ENCODE measurements at places on chromosomes 12 and 14.

DNA sequence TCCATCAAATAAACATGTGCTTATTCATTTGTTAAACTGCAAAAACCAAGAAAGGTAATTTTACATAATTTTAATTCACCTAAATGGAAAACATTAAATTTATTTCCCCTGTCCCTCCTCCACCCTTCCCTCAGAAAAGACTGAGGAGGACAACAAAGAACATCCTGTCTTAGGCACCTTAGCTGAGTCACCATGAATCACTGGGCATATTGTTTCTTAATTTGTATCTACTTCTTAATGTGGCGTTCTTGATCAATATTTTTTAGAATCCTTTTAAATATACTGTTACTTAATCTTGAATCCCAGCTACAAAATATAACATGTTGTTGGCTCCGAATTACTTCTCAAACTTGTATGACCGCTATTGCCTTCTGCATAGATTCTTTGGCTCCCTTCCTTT is 23.5 kb downstream of the SIX6 start:
- no peak for DNase-seq

DNA sequence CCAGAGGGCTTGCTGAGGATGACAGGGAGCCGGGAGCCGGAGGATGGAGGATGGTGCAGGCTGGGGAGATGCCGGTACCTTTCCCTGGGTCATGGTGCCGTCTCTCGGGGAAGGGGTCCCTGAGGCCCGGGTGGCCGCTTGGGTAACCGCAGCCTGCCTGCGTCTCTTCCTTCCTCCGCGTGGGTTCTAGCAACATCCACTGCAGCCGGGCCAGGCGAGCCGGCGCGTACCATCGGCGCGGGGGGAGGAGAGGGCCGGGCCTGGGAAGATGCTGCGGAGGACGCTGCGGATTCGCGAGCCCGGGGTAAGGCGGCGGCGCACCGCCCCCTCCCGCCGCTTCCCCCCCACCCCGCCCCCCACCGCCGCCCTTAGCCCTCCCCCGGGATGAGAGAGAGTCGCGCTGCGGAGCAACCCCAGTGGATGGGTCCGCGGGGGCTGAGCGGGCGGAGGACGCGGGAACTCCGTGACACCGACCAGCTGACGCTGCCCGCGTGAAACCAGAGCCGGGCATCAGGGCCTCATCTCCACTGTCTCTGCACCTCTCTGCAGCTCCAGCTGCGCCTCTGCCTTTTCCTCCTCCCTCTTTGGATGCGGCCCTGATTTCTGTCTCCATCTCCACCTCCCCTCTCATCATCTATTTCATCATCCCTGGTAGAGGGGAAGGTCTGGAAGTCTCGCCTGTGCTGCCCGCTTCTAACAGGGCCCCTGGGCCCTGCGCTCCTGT is at the start of gene FAIM2:
TSS of gene FAIM2 (minus strand) at position 201 of the 724 bp plus-strand sequence. CDS start at position 93, 108 bp downstream.
- no peak for DNase-seq

DNA sequence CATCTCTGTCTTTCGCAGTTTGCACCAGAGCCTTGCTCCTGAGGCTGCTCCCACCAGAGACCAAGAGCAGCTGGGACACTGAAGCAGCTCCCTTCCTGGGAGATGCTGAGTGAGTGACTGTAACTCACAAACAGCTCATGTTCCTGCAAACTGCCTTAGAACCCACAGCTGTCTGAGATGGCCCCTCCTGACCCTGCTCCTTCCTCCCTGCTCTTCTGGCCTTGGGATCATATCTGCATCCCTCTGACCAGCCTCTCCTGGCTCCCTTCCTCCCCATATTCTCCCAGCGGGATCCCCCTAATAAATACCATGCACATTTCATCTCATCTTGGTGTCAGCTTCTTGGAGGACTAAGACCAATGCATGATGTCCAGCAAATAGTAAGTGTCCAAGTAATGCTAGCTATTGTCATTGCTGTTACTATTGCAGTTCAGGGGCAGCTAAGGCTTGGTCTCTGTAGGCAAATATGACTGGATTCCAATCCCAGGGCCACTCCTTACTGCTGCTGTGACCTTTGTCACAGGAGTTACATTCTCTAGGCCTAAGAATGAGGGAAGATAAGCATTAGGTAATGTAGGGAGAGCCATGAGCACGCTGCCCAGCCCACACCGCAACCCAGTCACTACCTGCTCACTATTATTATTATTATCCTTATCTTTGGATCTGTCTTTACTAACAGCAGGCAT is 47.9 kb downstream of the SYNE3 start:
- no peak for DNase-seq

DNA sequence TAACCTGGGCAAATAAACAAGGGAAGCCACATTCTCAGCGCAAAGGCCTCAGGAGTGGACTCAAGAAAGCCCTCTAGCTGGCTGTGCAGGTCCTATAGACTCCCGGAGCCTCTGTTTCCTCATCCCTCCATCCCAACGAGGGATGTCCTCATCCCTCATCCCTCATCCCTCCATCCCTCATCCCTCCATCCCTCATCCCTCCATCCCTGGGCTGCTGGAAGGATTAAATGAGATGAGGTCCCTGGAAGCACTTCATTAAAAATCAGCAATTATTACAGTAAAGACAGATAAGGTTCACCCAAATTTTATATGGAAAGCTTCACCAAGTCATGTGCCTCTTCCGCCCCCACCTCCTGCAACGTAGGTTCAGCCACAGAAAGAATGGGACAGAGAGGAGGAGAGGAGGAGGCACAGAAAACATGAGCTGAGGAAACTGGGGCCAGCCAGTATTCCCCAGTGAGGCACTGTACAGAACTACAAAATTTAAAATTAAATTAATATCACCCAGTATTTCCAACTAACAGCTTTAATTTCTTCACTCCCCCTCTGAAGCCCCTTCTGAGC is 4.8 kb downstream of the ITPK1 start:
- no peak for DNase-seq

DNA sequence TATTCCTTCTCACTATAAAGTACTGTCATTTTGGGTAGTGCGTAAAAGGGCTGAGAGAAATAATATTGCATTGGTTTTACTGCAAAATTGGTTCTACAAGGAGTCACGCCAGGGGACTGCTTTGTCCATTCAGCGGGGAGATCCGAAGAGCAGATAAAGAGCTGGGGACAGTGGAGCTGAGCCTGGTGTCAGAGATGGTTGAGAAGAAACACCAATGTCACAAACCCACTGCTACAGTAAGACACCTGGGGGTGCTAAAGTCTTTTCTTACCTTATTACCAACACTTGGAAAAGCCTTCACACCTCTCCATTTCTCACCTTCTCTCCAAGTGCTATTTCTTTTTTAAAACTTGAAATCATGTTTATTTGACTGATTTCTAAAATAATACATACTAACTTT is 14.1 kb downstream of the IL31 start:
- DNase-seq = no peak

- no peak for DNase-seq
Observed at GRCh38 chr14:96279564-96279963, 23.6 kb downstream of the BDKRB1 start.

DNA sequence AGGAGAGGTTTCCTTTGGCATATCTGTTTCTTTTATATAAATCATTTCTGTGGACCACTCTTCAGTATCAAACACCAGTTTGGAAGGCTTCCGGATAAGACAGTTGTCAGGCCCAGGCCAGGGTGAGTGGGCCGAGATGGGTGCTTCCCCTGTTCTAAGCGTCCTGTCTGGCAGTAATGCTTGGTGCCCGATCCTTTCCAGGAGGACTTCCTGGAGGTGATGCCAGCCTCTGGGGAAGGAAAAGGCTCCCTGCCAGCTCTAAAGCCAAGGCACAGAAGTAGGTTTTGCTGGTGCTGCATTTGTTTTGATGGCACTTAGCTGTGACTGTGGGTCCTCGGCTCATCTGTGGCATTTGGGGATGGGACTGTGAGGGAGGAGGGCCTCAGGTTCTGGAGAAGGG is 124.4 kb upstream of the RTL1 start:
- no peak for DNase-seq

DNA sequence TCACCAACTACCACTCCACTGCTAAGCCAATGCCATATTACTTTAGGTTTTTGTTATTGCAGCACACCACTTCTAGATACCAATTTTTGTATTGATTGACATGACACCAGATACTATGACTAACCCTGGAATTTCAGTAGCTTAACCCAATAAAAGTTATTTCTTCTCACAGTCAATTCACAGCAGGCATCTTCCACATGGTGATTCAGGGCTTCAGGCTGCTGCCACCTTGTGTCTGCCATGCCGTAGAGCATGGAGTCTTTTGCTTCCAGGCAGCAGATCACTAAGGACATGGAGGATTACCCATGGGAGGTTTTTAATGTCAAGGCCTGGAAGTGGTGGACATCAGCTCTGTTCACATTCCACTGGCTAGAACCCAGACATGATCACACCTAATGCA is 56.4 kb upstream of the LTA4H start:
- DNase-seq = no peak

DNA sequence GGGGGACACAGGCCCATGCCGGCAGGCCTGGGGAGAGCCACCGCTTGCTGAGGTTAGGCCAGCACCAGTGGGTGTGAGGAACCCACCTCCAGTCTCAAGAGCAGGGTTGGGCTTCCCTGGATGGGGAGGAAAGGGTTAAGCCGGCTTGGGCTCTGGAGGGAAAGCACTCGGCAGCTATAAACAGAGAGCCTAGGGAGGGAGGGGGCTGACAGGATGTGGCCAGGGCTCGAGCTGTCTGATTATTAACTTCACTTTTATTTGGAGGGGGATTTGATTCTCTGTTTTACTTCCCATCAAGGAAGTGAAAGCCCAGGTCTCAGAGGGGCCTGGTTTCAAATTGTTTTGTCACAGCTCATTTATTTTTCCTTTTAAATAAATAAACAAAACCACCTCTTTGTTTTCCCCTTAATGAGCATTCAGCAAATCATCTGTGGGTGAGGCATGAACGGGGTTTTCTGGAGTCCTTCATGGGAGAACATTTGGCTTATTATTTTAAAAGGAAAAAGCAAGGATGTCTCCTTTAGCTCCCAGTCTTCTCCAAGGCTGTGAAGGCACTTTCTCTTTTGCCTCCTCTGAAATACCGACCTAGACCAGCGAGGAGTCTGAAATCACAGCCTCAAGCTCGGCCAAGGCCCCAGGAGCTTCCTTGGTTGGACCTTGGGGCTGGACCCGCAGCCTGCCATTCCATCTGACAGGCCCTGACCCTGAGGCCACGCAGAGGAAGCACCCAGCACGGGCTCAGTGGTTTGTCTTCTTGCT is 21.9 kb upstream of the ZFP36L1 start:
- DNase-seq = no peak

All from stimulated activated CD8-positive, alpha-beta memory T cell treated with anti-CD3 and anti-CD28 coated beads, Interleukin-7, amount 100 ng/mL, for 1 hour (primary cell).